ENCODE measurements at places on chromosomes 7 and 10.

GRCh38 chr10:73262105-73262730, 9.8 kb upstream of the MRPS16 start:
- DNase-seq: no peak

- no peak for DNase-seq
Measured at GRCh38 chr10:109915566-109915965, 7.7 kb downstream of the XPNPEP1 start.

- no peak for DNase-seq
Measured at GRCh38 chr10:122236690-122237306, 34.3 kb upstream of the BTBD16 start.

DNA sequence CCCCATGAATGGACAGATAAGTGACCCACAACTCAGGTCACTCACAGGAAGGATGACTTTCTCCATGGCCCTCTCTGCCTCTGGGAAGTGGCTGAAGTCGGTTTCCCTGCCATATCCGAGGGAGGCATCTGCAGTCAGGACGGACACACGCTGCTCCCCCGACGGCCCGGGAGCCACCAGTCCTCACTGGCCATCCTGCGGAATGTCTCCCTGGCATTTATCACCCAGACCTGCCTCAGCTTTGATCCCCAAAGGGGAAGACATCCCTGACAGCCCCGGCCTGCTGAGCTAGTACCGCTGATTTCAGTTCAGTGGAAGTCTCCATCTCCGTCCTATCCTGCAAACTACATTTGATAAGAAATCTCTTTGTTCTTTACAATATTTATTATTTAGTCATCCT, 339.5 kb upstream of the MKI67 start:
- DNase-seq: no peak

- DNase-seq: no peak
Measured at GRCh38 chr10:63744060-63744941, 223.1 kb downstream of the REEP3 start.

DNA sequence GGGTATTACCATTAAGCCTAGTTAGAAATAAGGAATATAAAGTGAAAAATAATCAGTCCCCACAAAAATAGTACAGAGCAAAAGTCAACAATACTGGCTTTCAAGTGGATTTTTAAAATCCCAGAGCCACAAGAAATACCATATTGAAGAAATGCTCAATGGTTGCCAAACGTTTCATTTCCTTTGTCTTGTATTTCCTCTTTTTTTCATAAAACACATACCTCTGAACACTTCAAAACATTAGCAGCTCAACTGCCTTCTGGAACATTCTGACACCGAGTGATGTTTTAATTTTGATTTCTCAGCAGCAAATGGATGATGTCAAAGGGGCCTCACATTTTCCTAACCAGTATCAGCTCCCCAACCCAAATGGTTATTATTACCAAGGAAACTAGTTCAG, 10.5 kb downstream of the NOD1 start:
- DNase-seq: no peak

GRCh38 chr7:107582875-107583274, 2.8 kb downstream of the BCAP29 start:
- no peak for DNase-seq

DNA sequence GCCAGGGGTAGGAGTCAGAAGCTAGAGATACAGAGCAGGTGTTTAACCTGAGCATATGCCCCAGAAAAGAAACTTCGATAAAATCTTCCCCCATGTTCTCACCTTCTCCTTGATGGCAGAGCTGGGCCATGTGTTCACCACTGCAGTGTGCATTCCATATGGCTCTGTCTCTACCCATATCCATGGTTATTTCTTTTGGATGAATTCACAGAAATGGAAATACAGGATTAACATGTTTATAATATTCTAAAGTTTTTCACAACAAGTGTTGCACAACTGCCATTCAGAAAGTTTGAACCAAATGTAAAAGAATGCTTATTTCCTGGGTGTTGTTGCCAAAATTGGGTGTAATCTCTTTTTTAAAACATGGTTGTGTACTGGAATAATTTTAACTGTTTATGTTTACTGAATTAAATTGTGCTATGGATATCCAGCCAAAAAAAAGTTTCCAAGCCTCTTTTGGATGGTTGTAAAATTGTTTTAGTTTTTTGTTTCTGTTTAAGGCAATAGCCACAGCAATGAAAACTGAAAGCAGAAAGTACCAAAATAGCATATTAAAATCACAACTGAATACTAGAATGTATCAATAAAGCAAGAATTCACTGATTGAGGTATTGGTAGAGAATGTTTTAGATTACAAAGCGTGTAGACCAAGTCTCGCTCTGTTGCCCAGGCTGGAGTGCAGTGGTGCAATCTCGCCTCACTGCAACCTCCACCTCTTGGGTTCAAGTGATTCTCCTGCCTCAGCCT, 19.9 kb upstream of the CCNY start:
- DNase-seq: no peak

DNA sequence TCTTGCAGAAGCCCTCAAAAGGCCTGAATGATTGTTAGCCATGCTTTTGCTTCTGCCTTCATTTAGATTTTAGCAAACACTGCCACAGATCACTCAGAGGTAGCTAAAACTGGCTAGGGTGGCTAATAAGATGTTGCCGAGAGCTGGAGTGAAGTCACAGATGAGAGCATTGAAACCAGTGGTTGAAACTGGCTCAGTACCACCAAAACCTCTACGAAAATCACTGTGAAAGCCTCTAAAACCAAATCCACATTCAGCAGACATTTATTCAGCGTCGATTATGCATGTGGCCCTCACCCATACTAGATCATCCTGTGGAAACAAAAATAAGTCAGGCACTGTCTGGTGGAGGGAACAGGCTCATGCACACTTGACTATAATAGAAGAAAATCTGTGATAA, 50.8 kb downstream of the PIK3CG start:
- no peak for DNase-seq

DNA sequence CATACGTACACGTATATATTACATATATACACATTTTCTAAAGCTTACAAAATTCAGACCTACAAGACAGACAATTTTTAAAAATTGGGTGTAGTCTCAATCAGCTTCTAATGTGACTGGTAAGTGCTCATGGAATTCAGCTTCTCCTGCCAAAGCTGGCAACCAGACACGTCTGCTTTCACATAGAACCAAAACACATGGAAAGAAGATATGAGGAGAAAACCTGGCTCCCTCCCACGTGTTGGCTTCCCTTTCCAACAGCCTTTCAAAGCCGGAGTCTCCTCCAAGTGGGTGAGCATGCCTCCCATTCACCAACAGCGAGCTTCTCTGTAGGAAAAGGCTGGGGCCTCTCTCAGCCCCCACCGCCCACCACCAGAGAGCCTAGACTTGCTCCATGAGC, 33.4 kb downstream of the CDCA7L start:
- no peak for DNase-seq

DNA sequence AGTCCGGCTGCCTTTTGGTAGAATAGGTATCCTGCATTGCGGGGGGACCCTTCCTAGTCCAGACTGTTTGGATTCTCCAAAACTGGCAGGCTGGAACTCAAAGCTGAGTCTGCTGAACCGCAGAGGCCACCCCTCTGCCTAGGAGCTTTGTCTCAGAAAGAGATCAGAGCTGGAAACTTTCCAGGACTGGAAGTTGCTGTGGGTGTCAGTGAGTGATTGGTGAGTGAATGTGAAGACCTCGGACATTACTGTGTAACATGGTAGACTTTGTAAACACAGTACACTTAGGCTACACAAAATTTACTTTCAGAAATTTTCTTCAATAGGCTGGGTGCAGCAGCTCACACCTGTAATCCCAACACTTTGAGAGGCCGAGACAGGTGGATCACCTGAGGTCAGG, 103.8 kb downstream of the DNAJC1 start:
- no peak for DNase-seq

- no peak for DNase-seq
Measured at GRCh38 chr10:107232013-107232412, 67.5 kb upstream of the SORCS1 start.

DNA sequence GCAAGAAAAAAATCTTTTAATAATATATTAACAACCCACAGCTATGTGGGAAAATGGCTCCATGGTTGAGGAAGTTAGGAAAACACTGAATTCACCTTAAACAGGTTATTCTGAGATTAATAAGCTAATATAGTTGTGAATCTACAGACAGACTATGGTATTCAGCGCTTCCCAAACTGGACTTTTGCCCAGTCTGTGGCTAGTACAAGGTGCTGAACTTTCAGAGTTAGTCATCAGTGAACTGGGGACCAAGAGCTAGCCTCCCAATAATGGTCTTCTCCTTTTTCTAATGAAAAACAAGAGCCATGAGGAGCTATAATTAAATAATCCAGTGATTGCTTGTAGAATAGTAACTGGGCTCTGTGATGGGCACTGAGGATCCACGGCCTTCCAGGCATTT, 65.3 kb downstream of the FRMPD2 start:
- no peak for DNase-seq

- DNase-seq: no peak
Measured at GRCh38 chr7:22582863-22583622, 83.1 kb upstream of the STEAP1B start.

GRCh38 chr10:107059068-107059804, 105.3 kb downstream of the SORCS1 start:
- DNase-seq: no peak

GRCh38 chr7:38934051-38934450, 25.1 kb upstream of the VPS41 start:
- no peak for DNase-seq

Measured in HuH-7 (cell line).